ENCODE measurements at places on chromosomes 7 and 10.

GRCh38 chr10:101935431-101935830 is 91.8 kb upstream of the KCNIP2 start:
- DNase-seq: no peak

DNA sequence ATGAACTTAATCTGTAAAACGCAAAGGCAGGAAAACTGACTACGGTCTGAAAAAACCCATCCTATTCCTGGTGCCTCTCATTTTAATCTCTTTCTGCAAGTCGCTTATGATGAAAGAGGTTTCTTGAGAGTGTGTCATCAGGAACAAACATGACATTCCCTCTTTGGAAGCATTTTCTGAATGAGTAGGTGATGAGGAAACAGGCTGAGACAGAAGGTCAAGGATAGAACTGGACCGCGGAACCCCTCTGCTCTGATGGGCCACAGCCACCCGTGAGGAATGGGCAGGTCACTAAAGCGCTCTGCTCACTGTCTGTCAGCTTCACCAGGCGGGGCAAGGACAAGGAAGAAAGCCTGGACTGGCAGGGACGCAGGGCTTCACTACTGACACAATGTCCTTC is 28.6 kb downstream of the BEND7 start:
- DNase-seq: no peak

DNA sequence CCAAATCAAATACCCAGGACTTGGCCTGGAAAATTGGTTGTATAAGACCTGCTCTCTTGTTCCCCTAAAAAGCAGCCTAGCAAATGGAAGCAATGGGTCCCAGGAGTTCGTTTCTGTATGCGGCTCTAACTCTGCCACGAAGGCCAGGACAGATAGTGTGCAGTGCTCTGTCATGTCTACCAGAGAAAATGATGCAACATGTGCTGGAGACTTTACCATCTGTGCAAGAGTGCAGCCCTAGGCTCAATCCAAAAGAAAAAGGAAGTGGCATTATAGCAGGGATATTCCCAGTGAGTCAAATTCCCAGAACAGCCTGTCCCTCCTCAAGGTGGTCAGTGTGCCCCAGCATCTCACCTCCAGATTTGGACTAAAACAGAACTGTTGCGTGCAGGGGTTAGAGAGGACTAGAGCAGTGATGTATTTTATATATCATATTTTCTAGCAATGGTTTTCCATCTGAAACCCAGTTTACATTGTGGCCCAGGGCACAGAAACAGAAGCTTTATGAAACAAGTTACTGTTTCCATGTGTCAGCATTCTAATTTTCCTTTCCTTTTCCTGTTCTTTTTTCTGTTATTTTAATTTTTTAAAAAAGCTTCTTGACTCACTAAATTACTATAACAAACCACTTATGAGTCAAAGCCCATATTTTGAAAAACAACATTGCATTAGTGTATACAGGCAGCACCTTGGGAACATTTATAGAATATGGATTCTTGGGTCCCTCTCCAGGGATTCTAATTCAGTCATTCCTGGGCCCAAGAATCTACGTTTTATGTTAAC is 311.2 kb downstream of the RNLS start:
- DNase-seq: no peak

DNA sequence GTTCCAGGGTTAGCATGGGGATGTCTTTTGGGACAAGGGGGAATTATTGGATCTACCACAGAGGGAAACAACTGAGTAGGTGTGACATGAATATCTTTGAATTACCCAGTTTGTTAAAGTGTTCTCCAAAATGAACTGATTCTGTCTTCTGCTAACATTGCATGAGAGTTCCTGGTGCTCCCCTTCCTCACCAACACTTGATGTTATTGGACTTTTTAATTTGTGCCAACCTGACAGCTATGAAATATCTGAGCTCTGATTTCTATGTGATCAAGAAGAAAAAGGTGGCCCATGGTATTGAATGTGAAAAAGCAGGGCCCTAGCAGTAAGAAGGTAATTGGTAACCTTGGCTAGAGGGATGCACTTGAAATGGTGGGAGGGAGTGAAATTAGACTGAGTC is 4.6 kb upstream of the VPS37D start:
- DNase-seq: no peak

DNA sequence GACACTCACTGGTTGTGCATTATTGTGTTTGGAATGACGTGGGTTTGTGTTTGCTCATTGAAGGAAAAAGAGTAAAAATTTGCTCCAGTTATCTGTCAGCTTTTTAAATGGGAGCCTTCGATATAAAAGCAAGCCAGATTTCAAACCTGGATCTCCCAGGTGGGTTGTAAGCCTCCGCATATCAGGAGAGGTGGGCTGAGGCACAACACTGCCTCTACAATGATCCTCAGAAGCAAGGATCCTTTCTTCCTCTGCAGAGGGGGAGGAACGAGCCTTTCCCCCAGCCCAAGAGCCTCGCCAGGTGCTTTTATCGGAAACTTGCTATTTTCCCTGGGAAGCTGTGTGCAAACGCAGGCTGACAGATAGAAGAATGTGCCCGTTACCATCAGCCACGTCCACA is 331.0 kb upstream of the MGMT start:
- no peak for DNase-seq

GRCh38 chr10:110067960-110068770 is 60.4 kb downstream of the ADD3 start:
- no peak for DNase-seq

- DNase-seq: no peak
Observed at GRCh38 chr10:60644436-60645130, 133.7 kb upstream of the CDK1 start.

- no peak for DNase-seq
Observed at GRCh38 chr10:71989661-71990454, 25.7 kb downstream of the CHST3 start.

DNA sequence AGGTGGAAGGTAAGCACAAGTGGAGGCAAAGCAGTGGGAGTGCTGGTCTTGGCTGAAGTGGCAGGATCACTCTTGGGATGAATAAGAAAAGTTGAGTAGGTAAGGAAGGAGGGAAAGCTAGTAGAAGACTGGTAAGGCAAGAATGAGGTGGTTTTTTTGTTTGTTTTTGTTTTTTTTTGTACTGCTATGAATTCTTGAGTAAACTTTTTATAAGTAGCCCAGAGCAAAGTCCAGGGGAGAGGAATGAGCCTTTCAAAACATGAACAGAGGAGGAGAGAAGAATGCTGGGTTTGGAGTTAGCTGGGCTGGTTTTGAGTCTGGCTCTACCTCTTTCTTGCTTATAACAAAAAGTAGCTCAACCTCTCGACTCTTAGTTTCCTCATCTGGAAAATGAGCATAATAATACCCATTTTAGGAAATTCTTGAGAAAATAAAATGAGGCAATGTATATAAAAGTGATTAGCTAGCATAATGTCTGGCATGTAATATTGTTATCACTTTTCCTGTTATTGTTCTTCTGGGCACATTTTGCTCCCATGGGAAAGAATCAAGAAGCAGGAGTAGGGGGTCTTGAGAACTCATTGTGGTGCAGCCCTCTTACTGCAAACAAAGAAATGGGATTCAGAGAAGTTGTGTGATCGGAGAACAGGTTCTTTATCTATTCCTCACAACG is 24.1 kb upstream of the LRRC17 start:
- no peak for DNase-seq

DNA sequence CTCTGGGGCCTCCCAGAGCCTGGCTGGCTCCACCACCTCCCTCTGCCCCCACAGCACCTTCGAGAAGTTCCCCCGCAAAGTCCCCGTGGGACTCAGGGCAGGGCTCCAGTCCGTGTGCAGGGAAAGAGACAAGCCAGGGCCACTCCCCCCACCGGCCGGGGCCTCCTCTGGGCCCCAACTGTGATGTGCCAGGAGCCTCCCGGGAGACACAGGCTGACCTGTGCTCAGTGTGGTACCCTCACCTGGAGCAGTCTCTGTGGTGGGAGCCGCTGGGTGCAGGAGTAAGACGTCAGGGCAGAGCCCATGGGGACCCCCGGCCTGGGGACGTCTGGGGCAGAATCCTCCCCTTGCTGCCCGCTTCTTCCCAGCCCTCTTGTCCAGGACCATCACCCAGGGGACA is 1.5 kb upstream of the ADGRA1 start:
- no peak for DNase-seq

GRCh38 chr7:83648464-83649241 is at the start of gene SEMA3E:
TSS of gene SEMA3E (minus strand) at chr7:83649139.
- DNase-seq: no peak

GRCh38 chr7:3575753-3576531 is 274.9 kb downstream of the SDK1 start:
- DNase-seq: no peak

- DNase-seq: no peak
Observed at GRCh38 chr7:40899636-40900507, 765.1 kb downstream of the SUGCT start.

DNA sequence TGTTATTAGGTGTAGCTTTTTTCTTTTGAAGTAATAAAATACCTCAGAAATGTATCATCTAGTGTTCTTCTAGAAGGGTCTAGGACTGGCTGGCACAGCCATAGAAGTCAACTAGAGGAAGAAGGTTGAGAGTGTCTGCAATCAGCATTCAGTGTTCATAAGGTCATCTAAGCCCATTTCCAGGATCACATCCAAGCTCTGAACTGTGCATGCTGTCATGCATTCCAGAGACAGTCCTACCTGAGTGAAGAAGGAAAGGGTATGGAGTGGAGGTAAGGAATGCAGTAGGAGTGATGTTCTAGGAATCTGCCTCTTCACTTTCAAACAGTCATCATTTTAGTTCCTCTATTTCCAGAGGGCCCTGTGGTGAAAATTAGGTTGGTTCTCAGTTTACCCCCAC is 789.7 kb downstream of the GATA3 start:
- DNase-seq: no peak

DNA sequence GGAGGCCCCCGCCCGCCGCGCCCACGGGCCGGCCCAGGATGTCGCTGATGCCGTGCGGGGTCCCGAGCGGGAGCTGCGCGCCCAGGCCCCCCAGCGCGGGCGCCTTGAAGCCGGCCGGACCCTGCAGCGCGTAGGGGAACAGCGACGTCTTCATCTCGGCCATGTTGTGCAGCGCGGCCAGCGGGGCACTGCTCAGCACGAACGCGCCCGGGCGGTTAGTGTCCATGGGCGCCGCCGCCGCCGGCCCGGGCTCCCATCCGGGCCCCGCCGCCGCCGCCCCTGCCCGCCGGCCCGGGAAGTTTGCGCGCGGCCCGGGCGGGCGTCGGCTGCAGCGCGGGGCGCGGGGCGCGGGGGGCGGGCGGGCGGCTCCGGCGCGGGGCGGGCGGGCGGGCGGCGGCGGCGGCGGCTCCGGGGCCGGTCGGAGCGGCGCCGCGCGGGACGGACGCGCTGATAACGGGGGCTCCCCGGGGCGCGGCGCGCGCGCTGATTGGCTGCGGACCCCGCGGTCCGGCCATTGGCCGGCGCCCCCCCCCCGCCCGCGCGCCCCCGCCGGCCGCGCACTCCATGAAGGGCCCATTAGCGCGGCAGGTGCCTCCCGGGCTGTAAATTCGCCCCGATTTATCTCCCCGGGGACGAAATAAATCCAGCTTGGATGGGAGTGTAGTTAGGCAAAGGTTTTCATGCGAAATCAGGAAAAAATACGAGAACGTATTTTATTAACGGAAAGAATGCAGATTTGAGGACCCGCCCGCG is at the start of gene NKX6-2:
Gene NKX6-2, minus strand, starts transcription at position 425 of the 753 bp plus-strand sequence. Its CDS starts 199 bp downstream, at position 226.
- DNase-seq: no peak

DNA sequence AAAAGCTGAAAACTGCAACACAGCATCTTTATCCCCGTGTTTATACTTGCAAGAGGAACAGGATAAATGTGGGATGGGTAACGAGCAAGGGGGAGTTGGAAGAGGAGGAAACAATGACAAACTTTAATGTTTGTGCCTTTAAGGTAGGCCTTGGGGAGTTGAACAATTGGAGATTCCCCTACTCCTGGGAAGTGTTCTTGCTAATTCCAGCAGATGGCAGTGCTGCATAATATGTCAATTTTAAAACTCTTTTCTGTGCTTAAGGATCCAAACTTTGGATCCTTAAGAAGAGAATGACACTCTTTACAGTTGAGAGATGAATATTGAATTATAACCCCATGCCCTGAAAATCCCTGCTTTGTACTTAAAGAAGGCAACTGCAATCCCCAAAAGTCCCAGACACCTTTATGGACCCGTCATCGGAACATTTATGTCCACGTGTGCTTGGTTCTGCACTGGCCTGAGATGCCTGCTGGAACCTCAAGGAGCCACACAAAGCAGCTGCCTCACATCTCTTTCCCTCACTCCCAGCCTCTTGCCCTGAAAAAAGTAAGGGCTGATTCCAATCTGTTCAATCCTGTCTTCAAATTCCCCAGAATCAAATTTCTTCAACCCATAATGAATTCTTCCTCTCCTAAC is 12.0 kb downstream of the IFIT5 start:
- DNase-seq: no peak

GRCh38 chr10:80201608-80202141 is 3.7 kb downstream of the ANXA11 start:
- no peak for DNase-seq

DNA sequence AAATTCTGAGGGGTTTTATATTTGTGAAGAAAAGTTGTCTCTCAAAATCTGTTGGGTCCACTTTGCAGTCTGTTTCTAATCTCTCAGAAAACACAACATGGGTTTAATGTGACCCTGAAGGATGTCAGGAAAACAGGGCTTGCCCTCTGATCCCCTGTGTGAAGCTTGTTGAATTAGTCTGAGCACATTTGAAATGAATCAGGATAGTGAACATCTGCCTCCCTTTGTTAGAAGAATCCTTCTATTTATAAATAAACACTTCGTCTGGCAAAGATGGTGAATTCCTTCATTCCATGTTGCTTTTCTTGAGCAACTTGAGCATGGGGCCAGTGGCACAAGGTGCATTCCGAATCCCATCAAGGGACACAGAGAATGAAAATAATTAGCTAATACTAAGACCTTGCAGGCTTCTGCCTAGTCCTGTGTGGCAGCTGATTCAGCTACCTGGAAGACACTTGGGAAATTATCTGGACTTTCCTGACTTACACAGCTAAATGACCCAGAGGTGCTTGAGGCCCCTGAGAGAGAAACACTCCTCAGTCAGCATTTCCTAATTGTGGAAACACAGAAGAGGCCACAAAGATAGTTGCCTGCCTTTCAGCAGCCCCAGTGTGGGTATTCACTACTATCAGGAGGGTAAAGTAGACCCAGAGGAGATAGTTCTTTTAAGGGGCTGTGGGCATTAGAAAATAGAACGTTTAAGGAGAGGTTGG is 305.5 kb downstream of the C7orf25 start:
- no peak for DNase-seq

DNA sequence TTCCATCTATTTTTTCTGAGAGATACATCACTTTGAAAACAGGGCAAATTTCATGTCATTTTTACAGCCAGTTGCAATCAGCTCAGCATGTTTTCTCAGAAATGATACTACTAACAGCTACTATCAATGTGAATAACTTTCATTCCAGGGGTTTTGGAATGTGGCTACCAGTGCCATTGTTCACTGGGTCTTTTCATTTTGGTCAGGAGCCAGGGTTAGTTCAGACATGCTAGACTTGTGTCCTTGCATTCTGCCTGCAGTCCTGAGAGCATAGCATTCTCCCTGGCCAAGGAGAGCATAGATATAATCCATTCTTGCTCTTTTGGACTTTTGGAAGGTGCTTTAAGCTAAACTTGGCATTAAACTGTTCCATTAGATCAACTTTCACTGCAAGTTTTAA is 160.9 kb upstream of the NEBL start:
- no peak for DNase-seq

Measured in NCI-H1092 (cell line).